ENCODE measurements at places on chromosomes 13 and 19. TPM values are rescaled to one million over a fixed set of nuclear protein-coding genes. Genes with fewer than 3 reads are reported as not detected.

DNA sequence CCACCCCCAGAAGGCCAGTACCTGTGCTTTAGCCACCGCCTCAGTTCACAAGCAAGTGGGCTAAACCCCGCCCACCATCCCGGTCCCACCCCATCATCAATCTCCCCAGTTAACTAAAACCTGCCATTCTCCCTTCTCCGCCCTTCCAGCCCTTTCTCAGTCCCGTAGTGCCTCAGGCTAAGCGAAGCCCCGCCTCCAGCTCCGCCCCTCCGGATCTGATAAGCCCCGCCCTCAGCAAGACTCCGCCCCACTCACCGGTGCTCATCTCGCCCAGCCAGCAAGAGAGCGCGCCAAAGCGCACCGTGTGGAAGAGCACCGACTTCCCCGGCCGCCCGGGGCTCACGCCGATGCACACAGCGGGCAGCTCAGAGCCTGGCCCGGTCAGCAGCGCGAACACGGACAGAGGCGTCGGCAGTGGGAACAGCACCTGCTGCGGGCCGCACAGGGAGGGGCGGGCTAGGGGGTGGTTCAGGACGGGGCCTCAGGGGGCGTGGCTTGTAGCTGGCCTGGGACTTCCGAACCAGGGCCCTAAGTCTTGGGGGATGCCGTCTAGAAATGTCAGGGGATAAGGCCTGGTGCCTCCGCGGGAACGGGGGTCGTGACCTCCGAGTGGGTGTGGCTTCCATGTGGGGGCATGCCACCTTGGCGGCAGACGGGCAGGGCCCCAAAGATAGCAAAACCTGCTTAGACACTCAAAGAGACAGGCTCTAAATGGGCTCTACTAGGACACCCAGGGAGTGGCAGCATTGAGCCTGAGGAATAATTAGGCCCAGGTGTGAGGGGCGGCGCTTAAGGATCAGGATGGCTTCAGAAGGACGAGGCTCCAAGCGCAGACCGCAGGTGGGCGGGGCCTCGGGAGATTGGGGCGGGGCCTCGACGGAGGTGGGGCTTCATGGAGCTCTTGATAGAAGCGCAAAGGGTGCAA is 21.4 kb downstream of the MAP4K1 start:
- DNase-seq = peak; percentile 38

GRCh38 chr13:66162470-66162869 is 1067.7 kb downstream of the PCDH9 start:
- DNase-seq = no peak

DNA sequence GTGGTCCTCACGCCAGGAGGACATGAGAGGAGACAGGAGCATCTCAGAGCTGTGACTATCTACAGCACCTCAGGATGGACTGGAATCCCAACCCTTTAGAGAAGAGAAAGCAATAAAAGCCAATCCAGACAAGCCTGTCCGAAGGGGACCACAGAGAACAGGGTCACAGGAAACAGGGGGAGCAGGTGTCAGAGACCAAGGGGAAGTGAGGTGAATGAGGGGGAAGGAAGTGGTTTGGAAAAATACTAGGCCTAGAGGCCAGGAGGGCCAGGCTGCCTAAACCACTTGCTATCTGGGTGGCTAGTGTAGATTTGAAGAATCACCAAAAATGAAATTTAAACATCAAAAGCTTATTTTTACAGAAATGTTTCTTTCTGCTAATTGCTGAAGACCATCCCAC is 16.2 kb downstream of the TMTC4 start:
- DNase-seq = no peak

Gene PTH2
- not detected for polyA plus RNA-seq
